ENCODE measurements at places on chromosomes 3 and 15. TPM values are rescaled to one million over a fixed set of nuclear protein-coding genes. Genes with fewer than 3 reads are reported as not detected.

The PAK6 gene
- 0.19 TPM for total RNA-seq

The SLC38A3 gene
- total RNA-seq = 0.01 TPM

The GOLGA6A gene
- total RNA-seq = 0.09 TPM

The RAF1 gene
- total RNA-seq = 64.4 TPM

The DUOXA2 gene
- total RNA-seq = not detected

The BCHE gene
- total RNA-seq = 0.94 TPM

The ALG1L2 gene
- total RNA-seq = not detected

The PLSCR5 gene
- not detected for total RNA-seq

The BRPF1 gene
- 17.1 TPM for total RNA-seq

The DAPK2 gene
- total RNA-seq = 2.4 TPM

The EEF1AKMT4 gene
- 13.2 TPM for total RNA-seq

The MASP1 gene
- total RNA-seq = not detected

The SLITRK3 gene
- total RNA-seq = not detected

The GNAT1 gene
- not detected for total RNA-seq

The CRYBG3 gene
- 6.9 TPM for total RNA-seq

The ABI3BP gene
- total RNA-seq = 0.75 TPM

The KBTBD13 gene
- total RNA-seq = not detected

The SPSB4 gene
- not detected for total RNA-seq

The LCTL gene
- total RNA-seq = not detected

The PRSS50 gene
- not detected for total RNA-seq

The GABRA5 gene
- 81.1 TPM for total RNA-seq

The RAB11A gene
- total RNA-seq = 353 TPM

The MEGF11 gene
- 0.66 TPM for total RNA-seq
